ENCODE measurements at places on chromosomes 4 and X.

DNA sequence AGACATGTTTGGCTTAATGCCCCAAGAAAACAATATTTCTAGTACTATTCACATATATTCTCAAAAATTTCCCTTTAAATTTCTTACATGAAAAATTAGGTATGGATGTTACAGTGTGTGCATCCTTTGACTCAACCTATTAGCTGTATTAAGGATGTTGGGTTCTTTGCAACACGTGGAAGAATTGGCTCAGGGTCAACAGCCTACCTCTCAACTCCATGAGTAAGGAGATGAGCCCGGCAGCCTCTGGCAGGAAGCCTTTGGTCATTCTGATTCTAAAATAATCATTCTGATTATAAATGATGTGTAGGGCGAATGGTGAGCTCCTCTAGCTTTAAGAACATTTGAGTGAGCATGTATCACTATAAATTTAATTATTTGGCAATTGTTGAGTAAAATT, 148.0 kb upstream of the WDFY3 start:
- DNase-seq, result no peak

- DNase-seq, result no peak
Measured at GRCh38 chr4:150381036-150381435, 200.9 kb upstream of the MAB21L2 start.

DNA sequence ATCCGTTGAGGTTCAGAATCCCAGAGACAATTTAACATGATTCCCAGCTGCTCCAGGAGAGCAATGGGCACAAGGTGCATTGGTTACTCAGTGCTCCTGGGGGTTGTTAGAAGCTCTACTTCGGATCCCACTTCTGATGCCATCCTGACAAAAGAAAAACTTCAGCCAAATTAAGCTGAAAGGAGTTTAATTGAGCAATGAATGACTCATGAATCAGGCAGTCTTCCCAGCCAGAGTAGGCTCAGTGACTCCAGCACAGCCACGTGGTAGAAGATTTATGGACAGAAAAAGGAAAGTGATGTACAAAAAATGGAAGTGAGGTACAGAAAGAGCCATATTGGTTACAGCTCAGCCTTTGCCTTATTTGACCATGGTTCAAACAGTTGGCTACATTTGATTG, 95.7 kb downstream of the PWWP3B start:
- no peak for DNase-seq

DNA sequence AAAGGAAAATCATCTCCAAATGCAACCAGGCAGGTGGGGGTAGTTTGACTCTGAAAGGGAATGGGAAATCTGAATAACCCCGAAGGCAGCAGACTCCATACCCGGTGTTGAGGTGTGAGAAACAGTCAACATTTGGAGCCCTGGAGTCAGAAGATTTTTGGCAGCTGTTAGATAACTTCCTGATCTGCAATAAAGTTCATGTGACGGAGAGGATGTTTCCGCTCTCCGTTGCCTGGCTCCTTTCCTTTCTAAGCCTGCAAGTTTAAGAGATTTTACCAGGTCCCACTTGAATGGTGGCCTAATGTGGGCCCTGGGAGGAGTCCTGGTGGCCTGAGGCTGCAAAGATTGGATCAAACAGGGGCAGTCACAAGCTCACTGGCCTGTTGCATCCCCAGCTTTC, 27.7 kb downstream of the HAND2 start:
- DNase-seq, result no peak

DNA sequence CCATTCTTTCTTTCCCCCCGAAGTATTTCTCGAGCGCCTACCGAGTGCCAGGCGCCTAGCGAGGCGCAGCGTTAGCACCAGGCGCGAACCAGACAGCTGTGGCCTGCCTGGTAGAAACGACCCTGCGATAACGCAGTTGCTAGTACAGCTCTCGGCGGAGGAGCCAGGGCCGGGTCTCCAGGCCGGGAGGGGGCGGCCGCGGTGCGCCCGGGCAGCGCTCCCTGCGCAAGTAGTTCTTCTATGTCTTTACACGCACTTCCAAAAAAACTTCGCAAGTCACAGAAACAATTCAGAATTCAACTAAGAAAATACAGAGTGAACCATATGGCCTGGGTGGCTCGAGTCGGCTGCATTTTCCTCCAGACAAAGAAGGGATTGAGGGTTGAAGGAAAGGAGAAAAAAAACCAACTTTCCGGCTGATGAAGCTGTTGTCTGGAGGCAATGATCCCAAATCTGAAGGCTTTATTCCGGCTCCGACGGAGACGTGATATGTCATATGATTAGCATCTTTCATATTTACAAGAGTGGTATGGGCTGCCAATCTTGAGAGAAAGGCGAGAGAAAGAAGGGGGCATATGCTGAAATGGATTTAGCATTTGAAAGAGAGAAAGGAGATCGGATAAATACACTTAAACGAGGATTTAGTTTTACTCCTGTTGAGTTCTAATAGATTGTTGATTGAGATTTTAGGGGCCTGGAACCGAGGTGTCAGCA, 7.2 kb upstream of the NEUROG2 start:
- DNase-seq, result no peak

DNA sequence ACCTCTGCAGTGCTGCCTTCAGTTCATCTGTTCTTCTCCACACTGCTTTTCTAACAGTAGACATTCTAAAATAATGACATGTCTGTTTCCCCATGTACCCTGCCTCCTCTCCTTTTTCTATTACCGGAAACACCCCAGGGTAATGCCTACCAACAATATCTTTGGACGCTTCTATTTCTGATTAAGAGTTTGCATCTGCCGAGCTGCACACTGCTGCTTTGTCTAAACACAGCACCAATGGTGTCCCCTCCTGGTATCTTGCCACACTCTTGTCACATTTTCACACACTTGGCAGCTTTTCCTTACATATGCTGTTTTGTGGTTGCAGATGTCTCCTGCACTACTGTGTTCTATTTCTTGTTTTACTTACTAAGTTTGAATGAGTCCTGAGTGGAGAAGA, 288.8 kb downstream of the GRIA2 start:
- no peak for DNase-seq

GRCh38 chr4:148842843-148843242, 400.6 kb upstream of the NR3C2 start:
- no peak for DNase-seq

DNA sequence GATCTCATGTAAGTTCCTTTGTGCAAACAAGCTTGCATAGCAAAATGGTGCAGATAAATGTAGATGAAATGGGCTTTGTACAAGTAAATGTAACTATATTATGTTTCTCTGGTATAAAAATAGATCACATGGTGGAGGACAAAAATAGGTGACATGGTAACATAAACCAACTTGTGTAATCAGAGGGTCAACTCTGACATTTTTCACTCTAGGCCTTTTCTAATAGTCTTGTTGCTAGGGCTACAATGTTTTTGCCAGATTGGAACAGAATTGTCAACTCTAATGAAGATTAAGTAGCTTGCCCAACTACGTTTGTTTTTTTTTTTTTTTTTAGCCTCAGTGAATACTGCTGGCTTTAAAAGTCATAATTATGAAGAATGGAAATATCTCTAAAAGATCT, 11.5 kb downstream of the MAD2L1 start:
- DNase-seq, result no peak

DNA sequence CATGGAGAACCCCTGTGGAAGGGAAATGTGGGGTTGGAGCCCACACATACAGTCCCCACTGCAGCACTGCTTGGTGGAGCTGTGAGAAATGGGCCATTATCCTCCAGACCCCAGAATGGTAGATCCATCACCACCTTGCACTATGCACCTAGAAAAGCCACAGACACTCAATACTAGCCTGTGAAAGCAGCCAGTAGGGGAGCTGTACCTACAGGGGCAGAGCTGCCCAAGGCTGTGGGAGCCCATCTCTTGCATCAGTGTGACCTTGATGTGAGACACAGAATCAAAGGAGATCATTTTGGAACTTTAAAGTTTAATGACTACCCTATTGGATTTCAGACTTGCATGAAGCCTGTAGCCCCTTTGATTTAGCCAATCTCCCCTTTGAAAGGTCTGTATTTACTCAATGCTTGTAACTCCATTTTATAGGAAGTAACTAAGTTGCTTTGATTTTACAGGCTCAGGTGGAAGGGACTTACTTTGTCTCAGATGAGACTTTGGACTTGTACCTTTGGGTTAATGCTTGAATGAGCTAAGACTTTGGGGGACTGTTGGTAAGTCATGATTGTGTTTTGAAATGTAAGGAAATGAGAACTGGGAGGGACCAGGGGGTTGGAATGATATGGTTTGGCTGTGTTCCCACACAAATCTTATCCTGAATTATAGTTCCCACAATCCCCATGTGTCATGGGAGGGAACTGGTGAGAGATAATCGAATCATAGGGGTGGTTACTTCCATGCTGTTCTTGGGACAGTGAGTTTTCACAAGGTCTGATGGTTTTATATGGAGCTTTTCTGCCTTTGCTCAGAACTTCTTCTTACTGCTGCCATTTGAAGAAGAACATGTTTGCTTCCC, 352.6 kb downstream of the INPP4B start:
- DNase-seq, result no peak

- DNase-seq, result no peak
Measured at GRCh38 chr4:156598138-156598681, 373.4 kb downstream of the PDGFC start.

- DNase-seq, result no peak
Measured at GRCh38 chr4:86816501-86817273, 32.5 kb downstream of the SLC10A6 start.

GRCh38 chr4:19786616-19787015, 465.1 kb upstream of the SLIT2 start:
- no peak for DNase-seq

GRCh38 chr4:182448281-182449151, 205.3 kb downstream of the TENM3 start:
- peak; percentile 26 for DNase-seq

- no peak for DNase-seq
Measured at GRCh38 chr4:153890761-153891160, 101.9 kb upstream of the SFRP2 start.

DNA sequence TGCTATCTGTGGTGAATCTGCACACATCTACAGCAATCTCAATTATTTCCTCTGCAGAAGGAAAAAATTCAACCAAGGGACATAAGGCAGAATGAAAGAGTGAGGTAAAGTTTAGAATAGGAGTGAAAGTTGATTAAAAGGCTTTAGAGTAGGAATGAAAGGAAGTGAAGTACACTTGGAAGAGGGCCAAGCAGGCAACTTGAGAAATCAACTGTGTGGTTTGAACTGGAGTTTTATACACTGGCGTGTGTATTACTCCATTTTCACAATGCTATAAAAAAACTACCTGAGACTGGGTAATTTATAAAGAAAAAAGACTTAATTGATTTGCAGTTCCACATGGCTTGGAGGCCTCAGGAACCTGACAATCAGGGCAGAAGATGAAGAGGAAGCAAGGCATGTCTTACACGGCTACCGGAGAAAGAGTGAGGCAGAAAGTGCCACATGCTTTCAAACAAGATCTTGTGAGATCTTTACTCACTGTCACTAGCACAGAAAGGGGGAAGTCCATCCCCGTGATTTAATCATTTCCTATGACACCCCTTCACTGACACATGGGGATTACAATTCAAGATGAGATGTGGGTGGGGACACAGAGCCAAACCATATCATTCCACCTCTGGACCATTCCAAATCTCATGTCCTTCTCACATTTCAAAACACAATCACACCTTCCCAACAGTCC, 234.8 kb downstream of the IL15 start:
- no peak for DNase-seq

GRCh38 chr4:77097611-77098010, 21.8 kb upstream of the CCNI start:
- no peak for DNase-seq

- DNase-seq, result no peak
Measured at GRCh38 chr4:10696253-10696652, 11.7 kb upstream of the CLNK start.

- no peak for DNase-seq
Measured at GRCh38 chr4:96775501-96775900, 935.6 kb downstream of the PDHA2 start.

DNA sequence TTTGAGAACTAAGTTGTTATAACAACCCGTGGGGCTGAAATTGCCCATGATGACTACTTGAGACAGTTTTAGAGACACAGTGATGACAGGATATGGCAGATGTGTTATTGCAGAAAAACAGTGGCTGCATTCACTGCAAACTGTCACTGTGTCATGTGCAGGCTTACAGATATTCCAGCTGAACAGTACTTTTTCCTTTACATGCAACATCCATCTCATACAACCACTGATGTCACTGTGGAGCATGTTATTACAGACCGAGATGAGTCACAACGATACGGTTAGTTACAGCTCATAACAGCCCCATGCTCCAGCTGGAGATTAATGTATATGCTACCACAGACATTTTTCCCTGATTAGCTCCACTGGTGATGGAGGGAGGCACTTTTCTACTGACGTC, 207.4 kb downstream of the TMA16 start:
- DNase-seq, result no peak

GRCh38 chr4:73387552-73387951, 16.5 kb upstream of the ALB start:
- no peak for DNase-seq

- no peak for DNase-seq
Measured at GRCh38 chrX:120752431-120753082, 122.7 kb upstream of the C1GALT1C1 start.

GRCh38 chr4:71453531-71453930, 114.7 kb downstream of the SLC4A4 start:
- DNase-seq, result no peak

GRCh38 chr4:4990857-4991540, 28.3 kb downstream of the CYTL1 start:
- DNase-seq, result no peak

- DNase-seq, result no peak
Measured at GRCh38 chr4:70706044-70706461, 15.7 kb upstream of the RUFY3 start.

DNA sequence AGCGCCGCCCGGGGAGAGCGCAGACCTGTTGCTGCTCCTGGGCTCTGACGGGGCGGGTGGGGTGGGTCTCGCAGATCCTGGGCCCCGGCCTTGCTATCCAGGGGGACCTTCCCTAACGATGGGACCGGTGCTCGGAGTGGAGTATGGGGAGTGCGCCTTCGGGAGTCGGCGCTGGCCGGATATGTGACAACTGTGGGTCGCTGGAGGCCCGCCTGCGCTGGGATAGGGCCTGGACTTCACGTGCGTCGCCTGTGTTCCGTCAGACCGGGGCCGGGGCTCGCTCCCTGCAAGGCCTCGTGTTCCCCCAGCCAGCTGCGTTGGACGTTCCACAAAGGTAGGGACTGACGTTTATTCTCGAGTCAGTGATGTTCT, 1.3 kb downstream of the TBL1X start:
- no peak for DNase-seq

- no peak for DNase-seq
Measured at GRCh38 chr4:145108128-145108527, 10.0 kb downstream of the ABCE1 start.

- DNase-seq, result no peak
Measured at GRCh38 chr4:182874304-182874751, 42.9 kb downstream of the DCTD start.

- no peak for DNase-seq
Measured at GRCh38 chr4:183422962-183423631, 21.3 kb upstream of the CDKN2AIP start.

DNA sequence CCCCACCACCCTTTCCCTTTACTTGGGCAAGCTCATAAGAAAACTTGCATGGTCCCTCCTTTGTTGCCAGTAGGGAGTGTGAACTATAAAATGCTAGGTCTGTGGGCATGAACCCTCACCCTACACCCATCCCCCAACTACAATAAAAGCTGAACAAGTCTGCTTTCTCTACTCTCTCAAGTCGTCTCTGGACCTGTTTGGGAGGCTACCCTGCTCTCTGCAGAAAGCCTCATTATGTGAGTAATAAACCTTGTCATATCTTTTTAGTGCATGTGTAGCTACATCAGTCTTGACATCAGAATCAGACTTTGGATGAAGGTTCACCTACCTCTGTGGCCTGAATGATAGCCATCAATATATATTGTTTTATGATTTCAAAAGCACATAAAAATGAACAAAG, 155.4 kb upstream of the FAM241A start:
- no peak for DNase-seq
